A172 (cell line): ENCODE measurements at places on chromosomes 5 and 9. TPM values are rescaled to one million over a fixed set of nuclear protein-coding genes. Genes with fewer than 3 reads are reported as not detected.

DNA sequence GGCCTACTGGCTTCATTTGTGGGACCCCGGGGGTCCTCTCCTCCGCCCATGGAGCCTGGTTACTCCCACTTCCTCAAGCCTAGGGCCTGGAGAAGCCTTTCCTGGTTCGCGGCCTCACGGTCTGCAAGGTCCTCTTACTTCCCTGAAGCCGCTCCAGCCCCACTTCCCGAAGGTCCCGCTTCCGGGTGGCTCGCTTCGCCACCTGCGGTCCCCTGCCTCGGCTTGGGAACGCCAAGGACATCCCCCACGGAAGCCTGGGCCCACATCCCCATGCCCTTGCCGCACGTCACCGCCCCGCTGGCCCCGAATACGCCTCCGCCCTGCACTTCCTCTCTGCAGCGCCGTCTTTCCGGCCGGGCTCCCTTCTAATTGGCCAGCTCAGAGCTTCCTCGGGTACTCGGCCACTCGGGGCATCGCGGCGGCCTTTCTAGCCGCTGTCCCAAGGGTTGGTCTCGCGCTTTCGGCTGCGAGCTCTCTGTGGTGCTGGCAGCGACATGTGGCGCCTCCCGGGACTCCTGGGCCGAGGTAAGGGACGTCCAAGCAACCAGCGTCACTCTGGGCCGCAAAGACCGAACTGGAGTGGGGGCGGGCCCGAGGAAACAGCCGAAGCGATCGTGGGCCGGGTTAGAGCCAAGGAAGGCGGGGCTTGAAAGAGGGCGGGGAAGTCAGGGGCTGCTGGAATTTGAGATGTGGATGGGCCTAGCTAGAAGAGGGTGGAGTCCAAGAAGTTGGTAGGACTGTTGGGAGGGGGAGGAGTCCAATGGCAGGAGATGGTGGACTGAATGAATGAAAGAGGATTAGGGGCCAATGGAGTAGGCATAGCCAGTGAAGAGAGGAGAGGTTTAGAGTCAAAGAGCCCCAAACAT, at the start of gene DELE1:
Gene DELE1, plus strand, starts transcription at position 424 of the 866 bp plus-strand sequence. Its CDS starts 71 bp downstream, at position 495.
- peak; percentile 95 for DNase-seq

DNA sequence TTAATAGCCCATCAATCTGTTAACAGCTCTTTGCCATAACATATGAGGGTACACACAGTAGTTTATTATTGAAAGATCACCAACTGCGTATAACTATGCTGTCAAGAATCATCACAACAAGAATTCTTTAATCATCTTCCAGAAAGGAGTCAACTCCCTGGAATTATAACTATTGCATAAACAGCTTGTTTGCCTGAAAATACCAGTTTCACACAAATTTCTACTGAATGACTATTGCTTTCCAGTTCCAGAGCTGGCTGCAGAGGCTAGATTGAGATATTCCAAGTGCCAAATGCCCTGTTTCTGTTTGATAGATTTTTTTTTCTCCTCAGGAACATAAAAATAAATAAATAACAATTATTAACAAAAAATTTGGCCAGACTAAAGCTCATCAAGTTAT, 444.7 kb downstream of the TLE1 start:
- DNase-seq: no peak

- no peak for DNase-seq
These were observed 7.3 kb upstream of the SLC25A51 start for GRCh38 chr9:37911271-37911681.

- no peak for DNase-seq
These were observed 133.1 kb upstream of the SPDL1 start for GRCh38 chr5:169450464-169450863.

- DNase-seq: peak; percentile 55
These were observed 26.5 kb downstream of the OXCT1 start for GRCh38 chr5:41843456-41844370.

DNA sequence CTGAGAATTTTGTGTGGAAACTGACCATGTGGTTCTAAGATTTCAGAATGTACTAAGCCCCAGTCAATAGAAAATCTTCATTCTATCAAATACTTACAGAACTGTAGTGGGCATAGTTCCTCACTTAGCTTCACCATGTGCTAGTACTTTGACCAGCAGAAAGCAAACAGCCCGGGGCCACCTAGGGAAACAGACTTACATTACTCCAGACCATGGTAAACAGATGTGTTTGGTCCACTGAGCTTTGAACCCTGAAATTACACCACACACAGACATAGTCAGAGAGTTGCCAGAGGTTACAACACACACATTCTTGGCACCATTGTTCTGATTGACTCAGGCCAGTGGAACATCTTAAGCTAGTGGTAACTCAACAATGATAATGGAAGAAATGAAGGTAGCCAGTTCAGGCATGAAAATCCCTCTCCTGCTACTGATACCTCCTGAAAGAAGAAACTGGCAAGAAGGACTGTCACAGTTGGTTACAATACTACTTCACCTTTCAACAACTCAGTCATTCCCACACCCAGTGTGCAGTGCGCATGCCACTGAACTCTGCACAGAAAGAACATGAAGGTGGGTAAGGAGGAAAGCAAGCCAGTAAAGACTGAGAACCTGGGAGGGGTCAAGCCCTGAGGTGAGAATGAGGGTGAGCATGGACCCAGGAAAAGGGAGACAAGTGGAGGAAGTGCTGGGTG, 18.7 kb upstream of the LECT2 start:
- no peak for DNase-seq

DNA sequence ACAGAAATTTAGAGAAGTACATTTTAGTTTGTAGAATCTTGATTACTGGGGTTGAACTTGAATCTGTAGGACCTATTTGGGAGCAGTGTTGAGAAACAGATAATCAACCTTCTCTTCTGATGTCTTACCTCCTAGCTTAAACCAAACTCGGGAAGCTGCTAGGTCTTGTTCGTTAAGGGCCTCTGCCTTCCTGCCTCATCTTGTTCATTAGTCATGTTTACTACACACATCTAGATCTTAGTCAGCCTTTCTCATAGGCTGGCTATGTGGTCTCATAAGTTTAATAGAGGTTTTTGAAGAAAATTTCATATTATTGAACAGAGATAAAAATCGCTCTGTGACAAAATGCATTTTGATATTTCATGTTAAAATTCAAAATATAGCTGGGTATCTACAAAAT, 331.0 kb upstream of the EDIL3 start:
- DNase-seq: no peak

GRCh38 chr5:147065071-147065470, 169.8 kb upstream of the STK32A start:
- DNase-seq: no peak

DNA sequence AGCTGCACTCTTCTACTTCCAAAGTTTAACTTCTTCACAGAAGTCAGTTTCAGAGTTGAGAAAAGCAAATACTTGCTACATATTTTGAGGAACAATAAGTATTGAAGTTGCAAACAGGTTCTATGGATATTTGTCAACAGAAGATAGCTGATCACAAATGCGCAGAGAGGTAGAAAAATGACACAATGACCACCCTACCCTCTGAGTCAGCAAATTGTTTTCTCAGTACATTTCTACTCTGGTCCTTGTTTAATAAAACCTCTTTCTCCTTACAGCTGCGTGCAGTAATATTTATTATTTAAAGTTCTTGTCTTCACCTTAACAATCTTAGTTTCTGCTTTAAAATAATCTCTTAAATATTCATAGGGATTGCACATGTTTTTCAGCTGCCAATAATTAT, 855.1 kb upstream of the CTNND2 start:
- no peak for DNase-seq

GRCh38 chr9:131781069-131781468, 41.2 kb upstream of the RAPGEF1 start:
- DNase-seq: no peak

- peak; percentile 26 for DNase-seq
These were observed 2.0 kb upstream of the CCL27 start for GRCh38 chr9:34664281-34665066.

DNA sequence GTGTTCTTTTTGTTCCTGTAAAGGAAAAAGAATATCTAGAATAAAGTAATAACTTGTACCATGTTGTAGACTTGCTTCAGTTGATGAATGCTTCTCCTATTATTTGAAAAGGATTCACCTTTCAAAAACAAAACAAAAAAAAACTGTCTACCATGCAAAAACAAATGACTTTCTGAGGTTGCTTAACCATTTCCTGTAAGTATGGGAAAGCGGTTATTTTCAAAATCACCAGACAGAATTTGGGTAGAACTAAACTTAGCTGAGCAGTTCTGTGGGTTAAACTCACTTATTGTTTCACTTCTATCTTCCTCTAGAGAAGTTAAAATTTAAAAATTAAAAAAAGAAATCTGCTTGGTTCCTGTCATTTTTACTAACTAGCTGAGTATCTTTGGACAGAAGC, 25.2 kb downstream of the LNPEP start:
- no peak for DNase-seq

DNA sequence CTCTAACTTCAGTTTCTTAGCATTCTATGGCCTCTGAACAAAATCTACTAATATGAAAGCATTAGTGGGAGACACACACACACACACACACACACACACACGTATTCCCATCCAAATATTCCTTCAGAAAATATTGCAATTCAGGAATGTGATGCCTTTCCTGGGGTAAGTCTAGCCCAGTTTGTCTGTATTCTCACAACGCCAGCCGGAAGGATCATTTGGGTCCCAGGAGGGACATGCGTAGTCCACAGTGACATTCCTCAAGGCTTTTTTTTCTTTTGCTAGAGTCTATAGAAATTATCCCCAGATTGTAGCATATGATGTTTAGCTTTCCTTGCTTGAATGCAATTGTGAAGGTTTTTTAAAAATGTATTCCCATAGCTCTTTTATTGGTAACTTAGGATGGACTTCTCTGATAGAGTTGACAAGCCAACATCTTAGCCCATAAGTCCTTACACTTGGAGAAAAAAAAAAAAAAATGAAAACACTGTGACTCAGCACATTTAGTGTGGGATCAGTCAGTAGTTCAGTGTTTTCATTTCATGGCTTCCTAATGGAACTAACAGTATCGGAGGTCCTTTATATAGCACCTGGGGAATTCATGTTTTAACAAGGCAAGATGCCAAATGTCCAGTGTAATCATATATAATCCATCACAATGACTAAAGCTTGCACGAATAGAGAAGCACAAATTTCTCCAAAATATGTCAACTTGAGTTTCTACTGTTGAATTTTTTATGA, 316.5 kb downstream of the DIRAS2 start:
- DNase-seq: peak; percentile 29

DNA sequence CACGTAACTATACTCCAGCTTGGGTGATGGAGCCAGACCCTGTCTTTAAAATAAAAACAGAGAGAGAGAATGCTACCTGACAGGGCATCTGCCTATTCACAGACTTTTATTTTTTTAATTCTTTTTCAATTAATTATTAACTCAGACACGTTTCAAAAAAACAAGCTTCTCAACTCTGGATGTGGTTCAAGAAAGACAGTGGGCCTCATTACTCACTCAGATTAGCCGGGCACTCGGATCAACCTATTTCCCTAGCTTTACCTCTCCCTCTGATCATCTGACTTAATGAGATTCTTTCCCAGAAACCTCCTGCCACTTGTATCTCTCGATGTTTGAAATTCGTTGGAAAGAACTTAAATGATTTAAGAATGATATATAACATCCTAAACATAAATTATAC, 134.1 kb downstream of the TRPM6 start:
- DNase-seq: no peak

GRCh38 chr5:99083197-99083596, 154.4 kb upstream of the CHD1 start:
- DNase-seq: no peak

GRCh38 chr5:4866817-4867216, 273.3 kb upstream of the ADAMTS16 start:
- no peak for DNase-seq

- peak; percentile 49 for DNase-seq
These were observed 192.5 kb downstream of the CD180 start for GRCh38 chr5:67003935-67004729.

DNA sequence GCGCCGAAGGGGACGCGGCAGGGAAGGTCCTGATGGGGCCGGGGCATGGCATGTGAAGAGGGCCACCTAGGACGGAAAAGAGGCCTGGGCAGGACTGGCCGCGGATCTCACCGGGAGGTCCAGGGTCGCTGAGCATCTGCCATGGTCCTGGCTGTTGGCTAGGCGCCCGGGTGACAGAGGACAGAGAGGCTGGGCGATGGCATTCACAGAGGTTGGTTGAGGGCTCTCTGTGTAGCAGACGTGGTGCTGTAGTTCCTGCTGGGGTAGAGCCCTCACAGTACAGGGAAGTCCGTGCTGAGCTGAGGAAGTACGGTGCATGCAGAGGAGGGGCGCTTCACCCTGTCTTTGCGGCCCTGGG, 427 bp downstream of the PCYOX1L start:
- no peak for DNase-seq

- no peak for DNase-seq
These were observed 3.1 kb downstream of the URM1 start for GRCh38 chr9:128374221-128374675.

GRCh38 chr9:136804509-136805206, 3.1 kb upstream of the RABL6 start:
- DNase-seq: no peak

GRCh38 chr5:158458086-158458485, 599.1 kb upstream of the CLINT1 start:
- DNase-seq: no peak

DNA sequence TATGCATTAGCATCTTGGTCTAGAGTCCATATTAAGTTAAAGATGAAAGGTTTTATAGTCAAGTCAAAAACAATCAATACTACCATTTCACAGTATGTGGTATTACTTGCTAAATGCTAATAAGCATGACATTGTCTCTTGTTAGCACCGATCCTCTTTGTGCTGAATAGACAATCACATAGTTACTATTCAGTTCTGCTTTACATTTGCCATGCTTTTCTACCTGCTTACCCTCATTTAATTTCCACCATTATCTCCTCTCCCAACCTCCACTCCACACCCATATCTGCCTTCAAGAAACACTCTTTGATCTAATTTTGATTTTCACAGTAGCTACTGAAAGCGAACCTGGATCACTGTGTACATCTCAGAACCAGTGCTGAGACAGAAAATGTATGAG, 16.8 kb downstream of the MEGF9 start:
- no peak for DNase-seq

GRCh38 chr5:5270958-5271785, 131.0 kb downstream of the ADAMTS16 start:
- peak; percentile 94 for DNase-seq

GRCh38 chr9:6897898-6898302, 140.1 kb downstream of the KDM4C start:
- DNase-seq: no peak

DNA sequence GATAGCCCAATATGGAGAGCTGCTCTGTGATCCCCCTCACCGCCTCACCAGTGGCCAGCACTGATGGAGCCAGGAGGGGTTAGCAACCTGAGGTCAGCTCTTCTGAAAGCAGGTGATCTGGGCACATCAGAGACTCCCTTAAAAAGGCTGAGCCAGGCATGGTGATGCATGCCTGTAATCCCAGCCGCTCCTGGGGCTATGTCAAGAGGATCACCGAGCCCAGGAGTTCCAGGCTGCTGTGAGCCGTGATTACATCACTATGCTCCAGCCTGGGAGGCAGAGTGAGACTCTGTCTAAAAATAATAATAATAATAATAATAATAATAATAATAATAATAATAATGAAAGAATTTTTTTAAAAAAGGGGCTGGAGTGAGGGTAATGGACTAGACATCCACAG, 66.6 kb upstream of the HRH2 start:
- no peak for DNase-seq

The TPRN gene
- total RNA-seq: 26.9 and 34.5 TPM in 2 replicates

The CDX1 gene
- total RNA-seq: not detected in 2 replicates

The OR13F1 gene
- not detected in 2 replicates for total RNA-seq

The OLFML2A gene
- 12.0 and 18.0 TPM in 2 replicates for total RNA-seq

The HABP4 gene
- total RNA-seq: 41.0 and 51.5 TPM in 2 replicates

The RASGRF2 gene
- not detected in 2 replicates for total RNA-seq

The GABBR2 gene
- 0.69 and 0.74 TPM in 2 replicates for total RNA-seq

The GMCL2 gene
- total RNA-seq: not detected in 2 replicates

The MYMK gene
- not detected in 2 replicates for total RNA-seq

The GCNT1 gene
- 1.6 and 2.7 TPM in 2 replicates for total RNA-seq

The PCDHGB7 gene
- 14.6 and 15.0 TPM in 2 replicates for total RNA-seq

The OR4F3 gene
- not detected in 2 replicates for total RNA-seq

The SPATA31D4 gene
- not detected in 2 replicates for total RNA-seq
